ENCODE measurements at places on chromosomes 16 and 17.

DNA sequence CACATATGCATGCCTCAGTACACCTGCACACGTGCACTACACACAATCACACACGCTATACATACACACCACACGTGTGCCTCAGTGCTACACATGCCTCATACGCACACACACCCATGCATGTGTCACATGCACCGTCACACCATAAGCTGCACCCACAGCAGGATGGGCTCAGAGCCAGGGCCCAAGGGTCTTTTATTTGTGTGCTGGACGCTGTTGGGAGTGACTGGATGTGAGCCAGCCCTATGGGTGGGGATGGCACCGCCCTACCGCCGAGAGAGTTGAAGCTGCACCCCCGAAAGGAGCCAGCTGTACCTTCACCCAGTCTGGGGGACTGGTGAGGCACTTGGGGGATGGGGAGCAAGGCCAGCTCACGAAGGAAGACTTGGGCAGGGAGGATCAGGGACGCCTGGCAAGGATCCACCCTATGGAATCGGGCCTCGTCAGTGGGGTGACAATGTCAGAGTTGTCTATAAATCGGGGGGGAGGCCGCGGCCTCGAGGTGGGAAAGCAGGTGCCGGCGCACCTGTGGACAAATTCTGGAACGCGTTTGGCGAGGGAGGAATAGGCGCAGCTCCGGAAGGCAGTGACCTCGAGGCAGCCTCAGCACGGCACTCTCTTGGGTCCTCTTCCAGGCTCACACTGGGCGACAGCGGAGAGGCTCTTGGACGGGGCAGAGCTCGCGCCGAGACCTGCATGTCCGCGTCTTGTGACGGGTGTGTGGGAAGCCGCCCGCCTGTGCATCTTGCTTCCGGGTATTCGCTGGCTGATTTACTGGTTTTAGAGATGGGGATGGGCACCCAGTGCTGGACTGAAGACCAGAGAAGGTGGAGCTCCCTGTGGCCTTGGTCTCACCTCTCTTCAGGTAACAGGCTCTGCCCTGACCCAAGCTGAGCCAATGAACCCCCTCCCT lies 7.3 kb downstream of the RGS11 start:
- no peak for DNase-seq

GRCh38 chr16:89723279-89724250 lies 2.2 kb downstream of the ZNF276 start:
- DNase-seq: no peak

- DNase-seq: no peak
Measured at GRCh38 chr17:54770836-54771235, 129.8 kb upstream of the TOM1L1 start.

DNA sequence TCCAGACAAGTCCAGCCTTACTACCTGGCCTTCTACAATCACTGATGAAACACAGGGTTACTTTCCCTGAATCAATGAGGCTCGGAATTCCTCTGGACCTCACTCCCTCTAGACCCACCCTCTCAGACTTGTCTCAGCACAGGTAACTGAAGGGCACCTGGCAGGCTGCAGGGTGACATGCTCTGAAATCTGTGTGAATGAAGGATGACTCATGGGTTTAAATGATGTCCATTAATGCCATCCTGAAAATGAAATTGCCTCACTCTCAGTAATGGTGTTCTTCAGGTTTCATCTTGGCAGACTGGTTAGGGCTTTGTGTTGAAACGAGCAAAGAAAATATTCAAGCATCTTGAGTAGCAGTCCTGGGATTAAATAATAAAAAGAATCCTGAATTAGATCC lies 134.4 kb downstream of the MAF start:
- no peak for DNase-seq

All from NCI-H1694 treated with DMSO at 0.1 percent for 48 hours (cell line).